ENCODE measurements at places on chromosomes 7 and 10. TPM values are rescaled to one million over a fixed set of nuclear protein-coding genes. Genes with fewer than 3 reads are reported as not detected.

GCC1 gene
- 8.4 TPM for polyA plus RNA-seq

MYL10 gene
- polyA plus RNA-seq = not detected

STEAP1B gene
- polyA plus RNA-seq = 16.6 TPM

LBX1 gene
- polyA plus RNA-seq = not detected

OPALIN gene
- not detected for polyA plus RNA-seq

LRRD1 gene
- polyA plus RNA-seq = 0.03 TPM

CNTNAP2 gene
- polyA plus RNA-seq = 3.4 TPM

CDCA7L gene
- polyA plus RNA-seq = 18.4 TPM

LIPK gene
- polyA plus RNA-seq = not detected

Data from SK-N-SH (cell line).